GM04503 (cell line): ENCODE measurements at places on chromosomes 7 and 10.

GRCh38 chr10:128025437-128025836, 100.8 kb downstream of the MKI67 start:
- DNase-seq: no peak

DNA sequence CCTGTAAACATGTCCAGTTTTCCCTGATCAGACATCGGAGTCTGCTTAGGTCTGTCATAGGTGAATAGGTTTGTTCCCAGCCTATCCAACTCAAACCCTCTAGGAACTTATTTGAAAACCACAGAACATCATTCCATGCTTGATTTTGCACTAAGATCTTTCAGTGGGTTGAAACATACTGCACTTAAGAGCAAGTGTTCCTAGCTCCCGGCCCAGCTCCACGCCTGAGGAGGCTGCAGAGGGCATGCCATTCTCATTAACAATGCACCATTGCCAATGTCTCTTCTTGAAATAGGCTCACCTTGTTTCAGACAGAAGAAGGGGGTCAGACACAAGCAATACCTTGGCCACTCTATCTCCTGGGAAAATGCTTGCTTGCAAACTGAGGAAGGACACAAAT, 78.0 kb upstream of the EGR2 start:
- no peak for DNase-seq

DNA sequence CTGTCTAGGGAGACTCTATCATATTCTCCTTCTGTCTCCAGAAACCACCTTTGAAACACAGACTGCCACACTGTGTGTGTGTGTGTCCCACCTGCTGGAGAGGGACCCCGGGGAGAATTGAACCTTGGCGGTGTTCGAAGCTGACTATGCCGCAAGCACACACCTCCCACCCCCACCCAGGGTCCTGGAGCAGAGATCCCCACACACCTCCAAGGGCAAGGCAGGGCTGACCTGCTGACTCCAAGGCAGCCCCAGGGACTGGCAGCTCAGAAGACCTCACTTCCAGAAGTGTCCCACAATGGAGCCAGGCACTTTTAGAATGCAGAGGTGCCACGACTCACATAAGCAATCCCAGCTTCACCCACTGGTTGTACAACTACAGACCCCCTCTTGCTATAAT, 13.1 kb downstream of the DRGX start:
- no peak for DNase-seq

DNA sequence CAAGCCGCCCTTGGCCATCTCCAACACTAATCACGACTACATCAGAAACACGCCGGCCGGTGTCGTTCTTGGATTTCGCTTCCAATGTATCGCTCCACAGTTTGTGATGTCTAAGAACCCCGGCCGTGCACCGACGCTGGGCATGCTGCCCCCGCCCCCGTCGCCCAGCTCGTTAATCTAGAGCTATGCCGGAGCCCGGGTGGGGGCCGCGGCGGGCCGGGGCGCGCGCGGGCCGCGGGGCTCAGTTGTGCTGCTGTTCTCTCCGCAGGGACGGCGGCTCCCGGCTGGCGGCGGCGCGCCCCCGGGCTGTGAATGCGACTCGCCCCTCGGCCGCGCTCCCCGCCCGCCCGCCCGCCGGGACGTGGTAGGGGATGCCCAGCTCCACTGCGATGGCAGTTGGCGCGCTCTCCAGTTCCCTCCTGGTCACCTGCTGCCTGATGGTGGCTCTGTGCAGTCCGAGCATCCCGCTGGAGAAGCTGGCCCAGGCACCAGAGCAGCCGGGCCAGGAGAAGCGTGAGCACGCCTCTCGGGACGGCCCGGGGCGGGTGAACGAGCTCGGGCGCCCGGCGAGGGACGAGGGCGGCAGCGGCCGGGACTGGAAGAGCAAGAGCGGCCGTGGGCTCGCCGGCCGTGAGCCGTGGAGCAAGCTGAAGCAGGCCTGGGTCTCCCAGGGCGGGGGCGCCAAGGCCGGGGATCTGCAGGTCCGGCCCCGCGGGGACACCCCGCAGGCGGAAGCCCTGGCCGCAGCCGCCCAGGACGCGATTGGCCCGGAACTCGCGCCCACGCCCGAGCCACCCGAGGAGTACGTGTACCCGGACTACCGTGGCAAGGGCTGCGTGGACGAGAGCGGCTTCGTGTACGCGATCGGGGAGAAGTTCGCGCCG, 1.9 kb downstream of the VWC2 start:
- no peak for DNase-seq

DNA sequence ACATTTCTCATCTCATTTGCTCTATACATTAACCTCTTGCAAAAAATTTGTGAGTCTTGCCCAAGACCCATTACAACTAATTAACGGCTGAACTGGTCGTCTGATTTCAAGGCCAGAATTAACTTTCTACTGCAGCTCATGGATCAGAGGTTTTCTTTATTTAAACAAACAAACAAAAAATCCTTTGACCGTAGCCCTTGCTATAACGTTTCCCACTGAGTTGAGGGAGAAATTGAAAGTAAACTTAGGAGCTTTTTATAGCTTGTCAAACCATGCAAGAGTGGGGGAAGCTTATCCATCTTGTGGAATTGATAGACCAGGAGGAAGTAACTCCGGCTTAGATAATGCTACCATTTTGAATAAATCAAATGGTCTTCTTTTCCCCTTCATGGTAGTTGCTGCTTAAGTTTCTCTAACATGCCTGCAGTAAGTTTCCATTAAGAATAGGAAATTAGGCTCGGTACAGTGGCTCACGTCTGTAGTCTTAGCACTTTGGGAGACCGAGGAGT, 3.3 kb downstream of the SRGN start:
- no peak for DNase-seq

- no peak for DNase-seq
Measured at GRCh38 chr7:126845331-126845730, 407.4 kb downstream of the GRM8 start.
